Activated naive CD4-positive, alpha-beta T cell (primary cell): ENCODE measurements at places on chromosomes 16 and 17.

DNA sequence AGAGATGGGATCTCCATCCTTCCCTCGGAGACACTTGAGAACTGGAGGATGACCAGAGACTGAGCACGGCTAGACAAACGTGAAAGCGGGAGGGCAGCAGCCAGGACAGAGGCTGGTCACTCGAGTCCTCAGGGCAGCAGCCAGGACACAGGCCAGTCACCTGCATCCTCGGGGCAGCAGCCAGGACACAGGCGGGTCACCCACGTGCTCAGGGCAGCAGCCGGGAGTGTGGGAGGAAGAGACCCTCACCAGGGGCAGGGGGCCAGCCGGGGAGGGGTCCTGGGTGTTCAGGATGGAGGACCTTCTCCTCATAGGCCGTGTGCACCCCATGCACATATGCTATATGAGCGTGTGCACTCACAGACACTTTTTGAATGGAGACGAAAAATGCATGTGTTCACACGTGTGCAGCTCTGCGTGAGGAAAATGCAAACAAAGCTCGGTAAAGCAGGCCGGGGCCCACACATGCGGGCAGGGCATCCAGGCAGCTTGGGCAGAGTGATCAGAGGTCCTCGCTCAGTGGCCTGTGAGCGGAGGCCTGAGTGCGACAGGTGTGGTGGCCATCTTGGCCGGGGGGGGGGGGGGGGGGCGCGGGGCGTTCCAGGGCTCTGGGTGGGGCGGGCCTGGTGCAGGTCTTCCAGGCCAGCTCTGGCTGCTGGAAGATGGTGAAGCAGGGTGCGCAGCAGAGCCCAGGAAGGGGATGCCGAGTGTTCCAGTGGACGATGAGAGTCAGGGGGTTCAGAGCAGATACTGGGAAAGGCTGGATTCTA is 26.7 kb downstream of the ZNF469 start:
- DNase-seq = no peak

DNA sequence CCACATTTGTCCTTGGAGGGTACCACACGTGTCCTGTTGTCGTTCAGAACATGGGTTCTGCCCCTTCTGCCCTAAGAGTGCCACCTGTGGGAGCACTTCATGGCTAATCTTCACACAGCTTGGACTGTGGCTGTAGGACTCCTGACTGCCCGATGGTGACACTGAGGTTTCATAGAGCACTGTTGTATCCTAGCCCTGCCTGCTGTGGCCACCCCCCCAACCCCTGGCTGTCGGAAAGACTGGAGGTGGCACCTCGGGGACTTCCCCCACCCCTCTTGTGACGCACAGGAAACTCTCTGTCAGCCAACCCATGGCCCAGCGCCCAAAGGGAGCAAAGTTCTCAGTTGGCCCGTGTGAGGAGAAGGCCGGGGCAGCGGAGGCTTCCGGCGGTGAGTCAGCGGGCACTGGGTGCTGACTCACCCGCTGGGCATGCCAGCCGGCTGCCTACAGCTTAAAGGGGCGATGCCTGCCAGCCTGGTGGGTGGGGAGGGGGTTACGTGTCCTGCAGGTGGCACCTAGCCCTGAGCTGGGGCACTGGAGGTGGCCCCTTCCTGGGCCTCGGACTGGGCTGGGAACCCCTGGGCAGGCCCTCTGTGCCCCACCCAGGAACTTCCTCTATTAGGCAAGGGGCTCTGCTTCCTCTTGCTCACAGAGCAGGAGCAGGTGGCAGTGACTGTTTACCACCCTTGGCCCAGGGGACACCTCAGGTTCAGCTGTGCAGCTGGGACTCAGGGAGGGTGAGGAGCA is 3.4 kb downstream of the MAP2K3 start:
- peak; percentile 78 for DNase-seq

DNA sequence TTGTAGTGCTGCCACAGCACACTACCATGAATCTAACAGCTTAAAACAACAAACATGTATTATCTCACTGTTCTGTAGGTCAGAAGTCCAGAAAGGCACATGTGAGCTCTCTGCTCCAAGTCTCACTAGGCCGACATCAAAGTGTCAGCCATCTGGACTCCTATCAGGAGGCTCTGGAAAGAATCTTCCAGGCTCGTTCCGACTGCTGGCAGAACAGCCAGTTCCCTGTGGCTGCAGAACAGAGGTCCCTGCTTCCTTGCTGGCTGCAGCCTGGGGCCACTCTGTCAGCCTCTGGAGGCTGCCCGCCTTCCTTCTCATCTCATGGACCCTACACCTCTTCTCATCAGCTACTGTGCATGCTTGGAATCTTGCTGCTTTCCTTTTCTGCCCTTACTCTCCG is 168.9 kb downstream of the CBLN1 start:
- no peak for DNase-seq

DNA sequence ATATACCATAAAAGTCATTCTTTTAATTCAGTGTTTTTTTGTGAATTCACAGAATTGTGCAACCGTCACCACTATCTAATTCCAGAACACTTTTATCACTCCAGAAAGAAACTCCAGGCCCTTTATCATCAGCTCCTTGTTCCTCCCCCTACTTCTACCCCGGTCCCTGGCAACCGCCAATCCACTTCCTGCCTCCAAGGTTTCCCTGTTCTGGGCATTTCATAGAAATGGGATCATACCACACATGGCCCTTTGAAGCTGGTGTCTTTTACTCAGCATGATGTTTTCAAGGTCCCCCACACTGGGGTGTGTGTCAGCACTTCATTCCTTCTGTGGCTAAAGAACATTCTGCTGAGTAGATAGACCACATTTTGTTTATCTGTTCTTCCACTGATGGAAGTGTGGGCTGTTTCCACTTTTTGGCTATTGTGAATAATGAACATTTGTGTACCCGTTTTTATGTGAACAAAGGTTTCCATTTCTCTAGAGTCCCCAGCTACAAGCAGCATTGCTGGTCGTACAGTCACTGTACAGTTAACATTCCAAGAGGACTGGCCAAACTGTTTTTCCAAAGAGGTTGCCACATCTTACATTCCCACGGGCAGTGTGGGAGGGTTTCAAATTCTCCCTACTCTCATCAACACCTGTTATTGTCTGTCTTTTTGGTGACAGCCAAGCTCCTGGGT is 75.8 kb upstream of the ZNF469 start:
- DNase-seq = no peak

GRCh38 chr17:18241229-18241871 is 15.9 kb downstream of the LLGL1 start:
- DNase-seq = no peak

GRCh38 chr16:17529982-17530760 is 59.4 kb upstream of the XYLT1 start:
- peak; percentile 5 for DNase-seq

DNA sequence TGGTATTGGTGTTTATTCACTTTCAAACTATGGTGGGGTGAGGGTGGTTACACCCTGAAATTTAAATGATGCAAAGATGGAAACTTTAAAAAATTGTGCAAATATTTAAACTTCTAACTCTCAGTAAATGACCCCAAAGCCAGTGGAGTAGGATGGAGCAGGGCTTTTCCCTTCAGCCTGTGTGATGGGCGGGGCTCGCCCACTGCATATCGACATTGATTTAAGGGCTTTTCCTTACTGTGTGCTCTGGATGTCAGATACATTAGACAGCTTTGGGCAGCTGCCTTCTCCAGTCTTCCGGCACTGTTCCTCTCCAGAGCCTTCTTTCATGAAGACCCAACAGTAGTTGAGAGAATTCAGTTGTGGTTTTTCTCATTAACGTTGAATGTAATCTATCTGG is 99.9 kb downstream of the SPECC1 start:
- DNase-seq = no peak

- no peak for DNase-seq
Observed at GRCh38 chr16:83196796-83197195, 570.0 kb downstream of the CDH13 start.

DNA sequence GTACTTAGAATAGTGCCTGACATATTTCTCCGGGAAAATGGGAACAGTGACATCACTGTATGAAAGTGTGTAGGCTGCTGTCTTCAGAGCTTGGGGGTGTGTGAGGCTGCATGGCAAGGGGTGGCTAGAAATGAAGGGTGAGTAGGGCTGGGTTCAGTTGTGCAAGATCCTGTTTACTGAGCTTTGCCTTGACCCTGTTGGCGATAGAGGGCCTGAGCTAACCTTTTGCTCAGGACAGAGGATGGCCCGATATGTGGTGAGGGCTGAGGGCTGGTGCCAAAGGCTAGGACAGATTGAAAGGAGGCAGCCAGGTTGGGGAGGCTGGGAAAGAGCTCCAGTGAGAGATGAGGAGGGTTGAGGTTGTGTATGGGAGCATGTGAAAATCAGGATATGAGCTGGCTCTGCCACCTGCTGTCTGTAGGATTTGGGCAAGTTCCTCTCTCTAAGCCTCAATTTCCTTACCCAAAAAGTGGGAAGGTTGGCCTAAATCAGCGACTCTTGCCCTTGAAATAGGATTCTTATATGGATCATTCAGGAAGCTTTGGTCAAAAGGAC is 6.0 kb upstream of the CCL1 start:
- DNase-seq = no peak

DNA sequence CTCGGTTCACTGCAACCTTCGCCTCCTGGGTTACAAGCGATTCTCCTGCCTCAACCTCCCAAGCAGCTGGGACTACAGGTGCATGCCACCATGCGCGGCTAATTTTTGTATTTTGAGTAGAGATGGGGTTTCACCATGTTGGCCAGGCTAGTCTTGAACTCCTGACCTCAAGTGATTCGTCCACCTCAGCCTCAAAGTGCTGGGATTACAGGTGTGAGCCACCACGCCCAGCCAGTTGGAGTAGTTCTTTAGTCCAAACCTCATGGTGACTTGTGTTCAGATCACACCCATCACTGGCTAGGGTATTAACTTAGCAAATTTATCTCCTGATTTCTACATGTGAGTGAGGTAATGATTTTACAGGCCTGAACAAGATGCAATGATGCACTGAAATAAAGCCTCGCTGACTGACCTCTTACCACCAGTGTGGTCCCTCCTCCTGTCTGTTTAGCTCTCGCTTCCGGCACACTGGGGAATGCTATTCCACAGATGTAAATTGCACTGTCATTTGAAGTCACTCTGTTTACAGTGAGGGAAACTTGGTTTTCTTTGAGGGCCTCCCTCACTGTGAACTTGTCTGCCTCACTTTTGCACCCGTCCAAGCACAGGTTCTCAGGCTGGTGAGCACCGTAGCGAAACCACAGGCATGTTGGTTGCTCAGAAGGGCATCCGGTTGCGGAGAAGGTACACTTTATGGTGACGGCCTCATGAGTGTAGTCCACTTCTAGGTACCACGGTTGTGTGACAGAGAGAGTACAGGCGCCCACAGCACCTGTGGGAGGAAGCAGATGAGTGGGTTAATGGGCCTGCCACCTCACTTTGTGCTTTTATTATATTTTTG is 5.5 kb downstream of the IGSF6 start:
- DNase-seq = peak; percentile 45

- DNase-seq = no peak
Observed at GRCh38 chr16:48537909-48538745, 71.9 kb downstream of the N4BP1 start.

- DNase-seq = no peak
Observed at GRCh38 chr17:18323007-18323406, 7.9 kb downstream of the SMCR8 start.

- DNase-seq = no peak
Observed at GRCh38 chr16:55439101-55439690, 39.8 kb upstream of the MMP2 start.

DNA sequence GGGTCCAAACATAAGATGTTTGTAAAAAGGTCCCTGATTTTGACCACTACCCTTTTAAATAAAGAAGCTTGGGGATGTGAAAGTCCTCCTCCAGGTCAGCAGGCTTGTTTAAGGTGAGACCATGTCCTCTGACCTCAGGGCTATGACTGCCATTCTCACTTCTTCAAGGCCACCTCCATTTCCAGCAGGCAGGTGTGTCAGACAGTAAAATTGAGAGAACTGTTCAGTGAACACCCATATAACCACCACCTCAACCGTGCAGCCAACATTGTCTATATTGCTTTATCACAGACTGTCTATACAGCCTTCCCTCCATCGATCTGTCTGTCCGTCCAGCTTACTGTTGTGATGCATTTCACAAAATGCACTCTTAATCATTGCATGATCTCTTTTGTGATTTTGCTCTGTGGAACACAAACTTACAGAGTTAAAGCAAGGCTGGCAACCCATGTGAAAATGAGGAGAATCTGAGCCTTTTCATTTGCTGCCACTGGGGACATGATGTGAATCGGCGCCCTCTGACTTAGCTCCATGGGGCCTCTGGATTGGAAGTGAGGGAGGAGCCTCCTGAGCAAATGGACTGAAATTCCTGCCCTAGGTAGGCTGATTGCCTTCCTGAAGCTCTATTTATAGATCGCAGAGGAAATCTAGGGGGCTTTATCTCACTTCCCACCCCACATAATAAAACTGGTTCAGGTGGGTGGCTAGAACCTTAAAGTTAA is 53.8 kb downstream of the ZNRF1 start:
- DNase-seq = no peak

DNA sequence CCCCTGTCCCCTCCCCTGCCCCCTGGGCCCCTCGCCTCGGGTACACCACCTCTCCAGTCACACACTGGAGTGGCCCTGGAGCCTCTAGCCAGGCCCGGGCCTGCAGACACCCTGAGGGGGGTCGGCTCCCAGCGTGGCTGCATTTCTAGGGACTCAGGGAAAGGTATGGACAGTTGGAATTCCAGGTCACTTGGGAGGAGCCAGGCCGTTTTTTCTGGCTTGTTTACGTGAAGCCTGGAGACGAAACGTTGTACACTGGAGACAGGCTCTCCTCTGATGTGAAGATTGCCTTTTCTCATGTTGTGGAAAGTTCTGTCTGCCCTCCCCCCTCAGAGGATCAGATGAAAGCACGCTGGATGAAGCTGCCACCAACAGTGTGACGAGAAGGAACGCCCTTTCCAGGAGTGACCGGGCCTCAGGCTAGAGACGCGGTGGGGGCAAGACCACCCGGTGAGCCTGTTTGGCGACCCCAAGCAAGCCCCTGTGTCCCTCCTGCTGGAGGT is 4.0 kb upstream of the PPP1R27 start:
- DNase-seq = no peak

DNA sequence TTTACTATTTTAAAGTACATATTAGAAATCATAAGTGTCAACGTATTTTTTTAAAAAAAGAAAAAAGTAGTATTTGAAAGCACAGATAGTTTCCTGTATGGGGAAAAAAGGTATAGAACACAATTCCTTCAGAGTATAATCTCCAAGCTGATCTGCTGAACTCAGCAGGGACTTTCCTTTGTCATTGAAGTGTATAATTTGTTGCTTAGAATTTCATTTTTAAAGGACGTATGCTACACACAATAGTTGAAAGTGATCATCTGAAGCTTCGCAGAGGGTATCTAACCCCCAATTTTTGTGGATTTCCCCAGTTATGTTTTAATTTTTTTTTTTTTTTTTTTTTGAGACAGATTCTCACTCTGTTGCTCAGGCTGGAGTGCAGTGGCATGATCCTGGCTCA is 20.2 kb upstream of the MAPT start:
- no peak for DNase-seq

DNA sequence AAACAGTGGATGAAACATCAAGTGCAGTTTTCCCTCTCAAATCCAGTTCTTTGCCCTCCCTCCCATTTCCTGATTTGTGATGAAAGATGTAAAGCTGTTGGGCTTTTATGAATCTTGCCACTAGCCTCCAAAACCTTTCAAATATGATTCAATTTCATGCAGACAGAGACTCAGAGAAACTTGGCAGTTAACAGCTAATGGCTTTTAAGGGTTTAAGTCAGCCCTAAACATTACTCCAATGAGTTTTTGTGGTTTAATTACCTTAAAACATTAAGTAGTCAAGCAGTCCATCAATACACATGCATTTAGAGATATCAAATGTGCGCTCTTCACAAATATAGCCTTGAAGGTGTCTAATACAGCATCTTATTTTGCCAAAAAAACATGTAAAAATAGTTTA is 1594.0 kb upstream of the GOT2 start:
- DNase-seq = no peak
